Germinal center (tissue), 1 donor: ENCODE measurements at places on chromosomes 5 and 9.
A peak's percentile ranks its signal among the peaks of the same experiment; 100 is the strongest.

DNA sequence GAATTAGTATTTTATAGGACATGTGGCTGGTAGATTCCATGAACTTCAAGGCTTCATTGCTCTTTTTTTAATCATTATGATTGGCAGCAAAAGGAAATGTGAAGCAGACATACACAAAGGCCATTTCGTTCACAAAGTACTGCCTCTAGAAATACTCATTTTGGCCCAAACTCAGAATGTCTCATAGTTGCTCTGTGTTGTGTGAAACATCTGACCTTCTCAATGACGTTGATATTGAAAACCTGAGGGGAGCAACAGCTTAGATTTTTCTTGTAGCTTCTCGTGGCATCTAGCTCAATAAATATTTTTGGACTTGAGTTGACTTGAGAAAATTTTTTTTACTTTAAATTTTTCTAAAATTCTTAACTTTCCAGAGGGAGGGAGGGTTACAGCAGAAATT, 12.4 kb downstream of the KCNV2 start:
- DNase-seq: no peak

GRCh38 chr5:157203417-157203816, 22.8 kb downstream of the ITK start:
- no peak for DNase-seq

GRCh38 chr9:74570879-74571512, 73.9 kb downstream of the RORB start:
- peak; percentile 7 for DNase-seq

GRCh38 chr5:149730620-149731331, 666 bp downstream of the PPARGC1B start:
- peak; percentile 60 for DNase-seq

GRCh38 chr5:168176941-168177340, 114.5 kb upstream of the WWC1 start:
- DNase-seq: no peak

DNA sequence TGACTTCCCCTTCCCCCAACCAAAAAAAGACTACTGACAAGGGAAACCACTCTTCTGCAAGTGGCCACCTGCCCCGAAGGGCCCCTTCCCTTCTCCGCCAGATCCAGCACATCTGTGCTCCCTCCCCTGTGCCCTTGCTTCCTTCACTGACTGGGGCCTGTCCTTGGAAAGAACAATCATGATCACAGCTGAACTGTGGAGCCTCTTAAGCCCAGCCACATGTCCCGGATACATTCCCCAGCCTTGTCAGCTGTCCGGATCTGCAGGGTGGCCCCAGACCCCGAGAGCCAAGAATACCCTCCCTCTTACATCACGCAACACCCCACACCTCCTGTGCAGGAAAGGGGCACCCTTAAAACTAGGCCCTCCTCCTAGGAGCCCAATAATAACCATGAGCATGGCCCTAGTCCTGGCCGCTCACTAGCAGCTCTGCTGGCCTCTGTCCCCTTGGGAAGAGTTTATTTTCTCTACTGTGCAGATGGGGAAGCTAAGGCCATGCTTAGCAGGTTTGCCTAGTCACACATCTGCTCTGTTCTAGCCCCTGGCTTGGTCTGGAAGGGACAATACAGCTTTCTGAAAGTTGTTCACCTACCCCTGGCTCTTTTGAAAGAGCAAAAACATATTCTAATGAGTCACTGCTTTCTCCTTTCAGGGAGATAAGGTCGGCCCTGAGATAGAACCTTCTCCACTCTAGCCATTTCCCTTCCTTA, 3.8 kb downstream of the SPRY4 start:
- no peak for DNase-seq

- no peak for DNase-seq
These were observed 14.8 kb downstream of the EEIG1 start for GRCh38 chr9:127965953-127966352.

DNA sequence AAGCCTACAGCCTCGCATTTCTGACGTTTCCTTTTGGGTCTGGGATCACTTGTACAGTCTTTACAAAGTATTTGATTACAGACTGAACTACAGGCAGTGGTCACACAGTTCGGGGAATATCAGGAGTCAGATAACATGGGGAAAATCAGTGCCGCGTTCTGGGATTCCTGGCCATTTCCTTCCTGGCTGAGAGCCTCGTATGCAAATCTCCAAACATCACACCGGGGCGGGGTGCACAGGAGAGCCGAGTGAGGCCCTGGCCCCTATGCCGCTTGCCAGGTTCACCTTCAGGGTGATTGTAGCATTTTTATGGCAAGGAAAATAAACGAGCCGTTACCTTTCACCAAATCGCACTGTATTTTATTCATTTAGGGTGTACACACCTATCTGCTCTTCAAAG, 29.6 kb upstream of the SLC9A3 start:
- DNase-seq: no peak

DNA sequence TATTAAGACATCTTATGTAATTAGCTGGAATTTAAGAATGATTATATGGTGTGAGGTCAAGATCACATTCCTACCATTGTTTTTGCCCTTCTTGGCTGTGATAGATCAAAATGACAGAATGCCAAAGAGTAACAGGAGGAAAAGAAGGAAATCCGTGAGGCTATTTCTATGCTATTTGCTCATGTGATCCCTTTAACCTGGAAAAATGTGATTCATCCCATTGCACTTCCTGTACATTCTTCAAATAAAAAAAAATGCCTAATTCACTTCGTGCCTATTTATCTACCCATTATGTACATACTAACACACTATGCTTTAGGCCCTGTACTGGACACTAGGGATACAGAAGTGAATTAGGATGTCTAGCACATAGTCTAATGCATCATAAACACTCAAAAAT, 154.1 kb upstream of the PAPPA start:
- no peak for DNase-seq

DNA sequence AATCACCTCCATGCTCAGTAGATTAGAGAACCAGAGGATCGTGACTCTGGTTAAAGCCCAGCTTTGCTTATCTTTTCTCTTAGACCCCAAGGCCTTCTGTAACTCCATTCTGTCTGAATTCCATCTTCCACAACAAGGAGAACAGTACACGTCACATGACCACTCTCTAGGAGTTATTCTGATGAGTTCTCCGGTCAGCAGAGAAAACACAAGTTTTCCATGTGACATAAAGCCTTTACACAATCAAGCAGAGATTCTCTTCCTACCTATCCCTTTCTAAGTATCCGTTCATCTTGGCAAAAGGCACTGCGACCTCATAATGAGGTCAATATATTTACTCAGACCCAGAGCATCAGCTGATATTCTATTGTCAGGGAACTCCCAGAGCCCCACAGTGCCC, 112.3 kb downstream of the TRPM6 start:
- DNase-seq: no peak

DNA sequence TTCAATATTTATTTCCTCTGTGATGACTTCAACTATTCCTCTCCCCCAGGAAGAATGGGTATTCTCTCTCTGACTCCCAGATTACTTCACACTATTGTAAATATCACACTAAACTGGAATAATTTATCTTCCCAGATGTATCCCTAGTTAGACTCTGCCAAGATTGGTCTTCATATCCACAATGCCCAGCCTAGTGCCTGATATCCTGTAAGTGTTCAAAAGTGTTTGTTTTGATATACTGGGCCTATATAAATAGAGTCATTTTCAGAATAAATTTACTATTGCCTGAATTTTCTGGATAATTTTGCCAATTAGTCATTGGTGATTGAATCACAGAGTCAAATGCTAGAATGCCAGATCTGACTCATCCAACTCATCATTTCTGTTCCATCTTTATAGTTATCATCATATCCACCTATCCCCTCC, 143.7 kb upstream of the TNC start:
- no peak for DNase-seq

GRCh38 chr5:74493411-74493810, 147.1 kb downstream of the ENC1 start:
- no peak for DNase-seq

DNA sequence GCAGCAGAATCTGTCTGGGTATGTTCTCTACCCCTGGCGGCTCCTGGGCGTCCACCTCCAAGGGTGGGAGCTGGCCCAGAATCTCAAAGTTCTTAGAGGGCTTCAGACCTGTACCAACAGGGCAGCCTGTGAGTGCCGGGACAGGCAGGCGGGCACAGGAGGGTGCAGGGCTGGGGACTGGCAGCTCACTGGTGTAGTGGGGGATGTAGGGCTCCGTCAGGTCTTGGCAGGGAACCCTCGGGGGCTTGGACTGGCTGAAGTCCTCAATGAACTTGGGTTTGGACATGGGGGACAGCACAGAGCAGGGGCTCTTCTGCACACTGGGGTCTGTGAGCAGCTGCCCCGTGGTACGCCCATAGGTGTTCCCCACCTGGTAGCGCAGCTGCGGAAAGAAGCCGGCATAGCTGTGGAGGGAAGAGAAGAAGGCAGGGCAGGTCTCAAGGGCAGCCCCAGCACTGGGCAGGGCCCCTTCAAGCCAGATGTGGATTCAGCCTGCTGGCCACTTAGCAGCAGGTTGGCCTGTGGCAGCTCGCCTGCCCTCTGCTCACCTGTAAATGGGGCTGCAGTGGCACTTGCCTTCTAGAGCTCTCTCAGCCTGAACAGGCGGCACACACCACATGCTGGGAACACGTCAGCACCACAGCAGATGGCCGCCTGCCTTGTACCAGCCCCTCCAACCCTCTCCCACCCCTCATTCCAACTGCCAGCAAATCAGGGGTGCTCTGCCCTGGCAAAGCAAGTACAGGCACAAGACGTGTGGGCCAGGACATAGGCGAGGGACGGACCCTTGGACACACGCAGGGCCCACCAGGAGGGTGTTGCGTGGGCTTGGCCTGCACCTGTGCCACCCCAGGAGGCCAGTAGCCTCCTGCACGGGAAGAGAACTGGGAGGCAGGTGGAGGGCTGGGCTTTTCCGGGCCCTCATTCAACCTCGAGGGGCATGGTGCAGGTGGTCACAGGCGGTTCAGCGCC, 4.6 kb downstream of the TUBB4B start:
- DNase-seq: no peak

- no peak for DNase-seq
These were observed 297.0 kb upstream of the ACTBL2 start for GRCh38 chr5:57779383-57780223.

DNA sequence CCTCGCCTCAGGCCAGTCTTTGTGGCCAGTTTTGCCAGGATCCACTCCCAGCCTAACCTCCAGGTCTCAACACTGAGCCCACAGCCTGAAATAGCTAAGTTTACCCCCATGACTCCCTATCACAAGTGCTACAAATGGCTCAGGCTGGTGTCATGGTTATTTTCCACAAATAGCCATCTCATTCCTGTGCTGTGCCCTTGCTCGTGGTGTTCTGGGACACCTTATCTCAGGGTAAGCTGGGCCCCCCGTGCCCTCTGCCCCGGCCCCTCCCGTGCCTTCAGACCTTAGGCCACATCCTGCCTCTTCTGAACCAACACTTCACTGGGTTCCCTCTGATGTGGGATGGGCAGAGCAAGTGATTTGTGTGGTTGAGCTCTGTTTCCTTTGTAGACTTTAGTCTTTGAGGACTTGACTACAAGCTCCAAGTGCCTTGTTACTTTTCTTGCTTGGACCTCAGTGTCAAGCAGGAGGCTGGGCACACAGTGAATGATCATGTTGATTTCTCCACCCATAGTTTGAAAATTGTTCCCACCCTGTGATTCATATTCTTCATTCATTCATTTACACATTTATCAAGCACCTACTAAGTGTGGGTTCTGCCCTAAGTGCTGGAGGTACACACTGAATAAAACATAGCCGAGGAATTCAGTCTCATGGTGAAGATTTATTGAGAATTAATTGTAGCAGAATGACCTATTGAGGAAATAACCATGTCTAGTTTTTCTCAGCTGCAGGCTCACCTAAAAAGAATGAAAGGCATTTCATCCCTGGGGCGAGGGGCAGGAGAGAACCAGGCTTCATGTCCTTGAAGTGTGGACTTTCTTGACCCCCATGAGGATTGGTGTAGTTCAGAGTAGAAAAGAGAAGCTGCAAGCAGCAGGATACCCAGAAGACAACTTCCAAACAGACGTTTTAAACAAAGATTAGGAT, 84.5 kb upstream of the CTNNA1 start:
- no peak for DNase-seq

DNA sequence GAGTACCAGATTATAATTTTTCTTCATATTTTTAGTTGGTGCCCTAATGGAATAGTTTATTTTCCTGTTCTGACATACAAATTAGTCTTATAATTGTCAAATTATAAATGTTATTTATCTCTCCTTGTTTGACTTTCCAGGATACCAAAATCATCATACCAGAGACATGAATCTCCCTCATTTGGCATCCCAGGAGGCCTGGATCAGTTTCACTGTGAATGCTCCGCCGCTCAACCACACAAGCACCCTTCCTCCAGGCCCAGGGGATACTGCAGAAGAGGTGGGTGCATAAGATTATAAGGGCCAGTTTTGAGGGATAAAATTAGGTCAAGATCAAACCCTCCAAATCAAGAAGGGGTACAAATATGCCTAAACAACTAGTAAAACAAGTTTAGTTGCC, 1229.3 kb downstream of the CDH12 start:
- no peak for DNase-seq

DNA sequence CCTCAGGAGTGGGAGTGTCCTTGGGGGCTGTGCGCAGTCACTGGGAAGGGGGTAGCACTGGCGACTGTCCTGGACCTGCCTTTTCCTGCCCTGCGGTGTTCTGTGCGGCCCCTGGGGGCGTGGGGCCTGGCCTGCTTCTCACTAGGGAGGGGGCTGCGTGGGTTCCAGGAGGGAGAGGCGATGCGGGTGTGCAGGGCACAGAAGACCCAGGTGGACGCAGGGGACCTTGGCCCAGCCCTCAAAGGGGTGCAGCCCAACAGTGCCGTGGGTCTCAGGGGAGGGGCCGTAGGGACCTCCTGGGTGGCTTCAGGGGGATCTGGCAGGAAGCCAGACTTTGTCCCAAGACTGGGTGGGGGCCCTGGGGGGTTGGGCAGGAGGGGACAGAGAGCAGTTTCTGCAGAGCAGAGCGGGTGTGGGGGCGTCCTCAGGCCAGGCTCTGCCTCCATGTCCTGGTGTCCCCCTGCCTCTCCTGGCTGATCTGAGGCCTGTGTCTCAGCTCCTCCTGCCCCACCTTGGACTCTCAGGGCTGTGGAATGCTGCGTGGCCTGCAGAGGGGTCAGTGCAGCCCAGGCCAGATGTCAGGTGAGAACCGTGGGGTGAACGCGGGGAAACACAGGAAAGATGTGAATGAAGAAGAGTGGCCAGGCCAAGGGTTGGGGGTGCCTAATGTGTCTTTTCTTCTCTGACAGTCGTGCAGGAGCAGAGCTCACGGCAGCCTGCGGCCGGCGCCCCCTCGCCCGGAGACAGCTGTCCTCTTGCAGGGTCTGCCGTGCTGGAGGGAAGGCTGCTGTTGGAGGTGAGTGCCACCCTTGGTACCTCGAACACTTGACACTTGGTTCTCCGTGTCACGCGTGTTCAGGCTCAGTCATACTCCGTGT, 54.6 kb downstream of the AHRR start:
- no peak for DNase-seq

GRCh38 chr9:130487500-130487899, 42.7 kb downstream of the ASS1 start:
- DNase-seq: no peak

- DNase-seq: no peak
These were observed 2.3 kb downstream of the SLC22A4 start for GRCh38 chr5:132296412-132297016.

- DNase-seq: no peak
These were observed 14.1 kb upstream of the ELL2 start for GRCh38 chr5:95975703-95976102.

GRCh38 chr9:19690128-19690527, 98.7 kb downstream of the SLC24A2 start:
- DNase-seq: no peak

- peak; percentile 78 for DNase-seq
These were observed 12.6 kb upstream of the LPCAT1 start for GRCh38 chr5:1536322-1536845.

- no peak for DNase-seq
These were observed 131.1 kb downstream of the RMI1 start for GRCh38 chr9:84111726-84112125.
